ENCODE measurements at places on chromosomes 1 and 21.
A peak's percentile ranks its signal among the peaks of the same experiment; 100 is the strongest.

DNA sequence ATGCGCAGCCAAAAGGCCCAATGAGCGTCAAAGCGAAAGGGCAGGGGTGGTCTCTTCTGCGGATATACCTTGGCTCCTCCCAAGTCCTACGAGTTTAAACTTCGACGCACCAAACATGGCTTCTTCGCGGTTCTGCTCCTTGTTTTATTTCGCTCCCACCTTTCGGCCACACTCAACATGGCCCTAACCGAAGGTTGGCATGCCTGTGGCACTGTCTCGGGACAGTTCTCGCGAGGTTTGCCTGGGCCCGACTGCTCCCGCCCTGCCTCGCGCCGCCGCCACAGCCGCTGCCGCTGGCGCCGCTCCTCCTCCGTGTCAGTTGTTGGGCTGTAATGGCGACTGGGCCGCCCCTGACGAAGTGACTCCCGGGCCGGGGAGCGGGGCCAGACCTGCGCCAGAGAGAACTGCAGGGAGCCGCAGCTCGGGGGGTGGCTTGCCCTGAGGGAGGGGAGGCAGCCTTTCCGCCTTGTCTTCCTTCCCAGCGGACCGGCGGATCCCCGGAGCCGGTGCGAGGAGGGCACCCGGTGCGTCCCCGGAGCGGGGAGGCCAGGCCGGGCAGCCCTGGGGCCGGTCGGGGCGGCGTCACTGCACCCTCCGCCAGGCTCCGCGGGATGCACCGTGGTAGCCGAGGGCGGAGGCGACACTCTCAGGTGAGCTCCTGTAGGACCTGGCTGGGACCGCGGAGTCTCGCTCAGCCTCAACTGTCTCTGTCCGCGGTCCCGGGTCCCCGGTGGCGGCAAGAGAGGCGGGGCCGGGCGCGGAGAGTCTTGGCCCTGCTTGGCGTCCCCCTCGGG lies at the start of gene CEP350:
Gene CEP350, plus strand, starts transcription at position 318 of the 794 bp plus-strand sequence. CDS start 31,372 bp downstream, outside the sequence.
- peak; percentile 98 for DNase-seq

DNA sequence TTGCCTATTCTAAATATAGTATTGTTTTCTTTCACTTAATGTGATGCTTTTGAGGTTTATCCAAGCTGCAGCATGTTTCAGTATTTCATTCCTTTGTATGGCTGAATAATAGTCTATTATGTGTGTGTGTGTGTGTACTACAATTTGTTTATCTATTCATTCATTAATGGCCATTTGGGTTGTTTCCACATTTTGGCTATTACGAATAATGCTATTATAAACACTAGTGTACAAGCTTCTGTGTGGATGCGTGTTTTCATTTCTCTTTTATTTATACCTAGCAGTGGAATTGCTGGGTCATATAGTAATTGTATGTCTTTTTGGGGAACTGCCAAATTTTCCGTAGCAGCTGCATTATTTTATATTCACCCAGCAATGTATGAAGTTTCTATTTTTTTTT lies 15.0 kb upstream of the THEM5 start:
- no peak for DNase-seq

DNA sequence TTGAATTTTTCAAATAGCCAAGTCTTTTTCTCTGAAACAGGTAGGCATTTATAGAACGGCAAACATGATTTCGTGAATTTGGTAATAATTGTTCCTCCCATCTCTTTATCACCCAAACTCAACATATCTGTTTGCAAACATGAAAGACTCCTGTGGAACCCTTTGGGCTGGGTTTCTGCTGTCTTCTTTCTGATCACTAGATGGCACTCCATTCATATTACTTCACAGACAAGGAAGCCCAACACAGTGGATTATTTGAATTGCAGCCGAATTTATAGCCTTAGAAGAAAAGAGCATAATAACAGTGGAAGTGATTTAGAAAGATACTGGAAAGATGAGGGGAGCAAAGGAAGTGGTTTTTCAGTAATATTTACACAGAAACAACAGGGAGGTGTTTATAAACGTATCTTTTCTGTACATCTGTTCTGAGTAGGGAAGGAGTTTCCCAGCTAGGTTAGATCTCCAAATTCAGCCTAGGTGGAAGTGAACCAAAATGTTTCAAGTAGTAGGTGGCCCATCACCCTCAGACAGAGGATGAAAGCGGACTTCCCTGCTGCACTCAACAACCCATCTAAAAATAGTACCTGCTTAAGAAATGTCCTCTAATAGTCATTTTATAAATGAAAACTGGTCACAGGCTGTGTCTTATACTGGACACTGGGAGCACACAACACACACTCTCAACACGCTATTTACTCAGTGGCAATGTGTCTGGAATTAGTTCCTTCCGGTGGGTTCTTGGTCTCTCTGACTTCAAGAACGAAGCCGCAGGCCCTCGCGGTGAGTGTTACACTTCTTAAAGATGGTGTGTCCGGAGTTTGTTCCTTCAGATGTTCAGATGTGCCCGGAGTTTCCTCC lies 67.6 kb downstream of the MAP3K21 start:
- DNase-seq: peak; percentile 72

DNA sequence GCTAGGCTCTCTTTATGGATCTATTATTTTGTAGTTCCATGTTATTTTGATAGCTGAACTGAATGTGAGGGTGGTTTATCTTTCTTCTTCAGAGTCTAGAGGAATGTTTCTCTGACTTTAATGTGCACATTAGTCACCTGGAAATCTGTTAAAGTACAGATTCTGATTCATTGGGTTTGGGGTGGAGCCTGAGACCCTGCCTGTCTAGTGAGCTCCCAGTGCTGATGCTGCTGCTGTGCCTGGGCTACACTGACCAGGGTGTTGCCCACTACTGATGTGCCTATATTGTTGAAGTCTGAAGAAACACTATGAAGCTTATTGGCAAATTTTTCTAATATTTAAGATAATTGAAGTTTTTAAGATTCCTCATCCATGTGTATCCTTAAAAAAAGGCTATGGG lies 35.9 kb downstream of the CD46 start:
- no peak for DNase-seq

DNA sequence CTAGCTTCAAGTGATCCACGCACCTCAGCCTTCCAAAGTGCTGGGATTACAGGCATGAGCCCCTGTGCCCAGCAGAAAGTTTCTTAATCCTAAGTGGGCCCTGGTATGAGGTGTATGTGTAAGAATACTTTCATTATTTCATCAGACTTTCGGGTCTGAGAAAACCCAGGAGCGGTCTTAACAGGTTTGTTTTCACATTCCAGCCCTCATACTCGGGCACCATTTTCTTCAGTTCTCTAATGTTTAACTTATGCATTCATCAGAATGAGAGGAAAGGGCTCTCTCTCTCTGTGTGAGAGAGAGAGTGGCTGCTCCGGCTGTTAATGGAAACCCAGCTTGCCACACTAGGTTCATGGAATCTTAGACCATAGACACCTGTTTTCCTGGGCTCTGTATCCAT lies 4.2 kb upstream of the PADI1 start:
- no peak for DNase-seq

DNA sequence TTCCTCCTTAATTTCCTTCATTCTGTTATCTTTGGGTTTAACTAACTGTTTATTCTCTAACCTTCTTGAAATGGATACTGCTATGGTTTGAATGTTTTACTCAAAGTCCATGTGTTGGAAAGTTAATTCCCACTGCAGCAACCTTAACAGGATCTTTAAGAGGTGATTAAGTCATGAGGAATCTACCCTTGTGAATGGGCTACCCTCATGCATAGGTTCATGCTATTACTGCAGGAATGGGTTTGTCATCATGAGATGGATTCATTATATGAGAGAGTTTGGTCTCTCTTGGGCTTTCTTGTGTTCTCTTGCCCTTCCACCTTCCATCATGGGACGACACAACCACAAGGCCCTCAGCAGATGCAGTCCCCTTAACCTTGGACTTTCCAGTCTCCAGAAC lies 516.9 kb downstream of the ADGRL2 start:
- no peak for DNase-seq

Data from LoVo (cell line).